ENCODE measurements at places on chromosomes 6 and 20.

DNA sequence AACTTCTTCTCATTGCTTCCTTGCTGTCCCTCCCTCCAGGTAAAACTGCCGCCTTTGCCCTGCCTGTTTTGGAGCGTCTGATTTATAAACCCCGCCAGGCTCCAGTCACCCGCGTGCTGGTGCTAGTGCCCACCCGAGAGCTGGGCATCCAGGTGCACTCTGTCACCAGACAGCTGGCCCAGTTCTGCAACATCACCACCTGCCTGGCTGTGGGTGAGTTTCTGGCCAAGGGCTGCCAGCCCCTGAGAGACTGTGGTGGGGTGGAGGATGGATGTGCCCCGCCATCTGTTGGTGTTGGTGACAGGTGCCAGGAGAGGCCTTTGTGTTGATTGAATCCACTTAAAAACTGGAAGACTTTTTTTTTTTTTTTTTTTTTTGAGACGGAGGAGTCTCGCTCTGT, 9.5 kb downstream of the DDX27 start:
- DNase-seq: no peak

GRCh38 chr6:12258591-12259075, 31.5 kb upstream of the EDN1 start:
- DNase-seq: no peak

DNA sequence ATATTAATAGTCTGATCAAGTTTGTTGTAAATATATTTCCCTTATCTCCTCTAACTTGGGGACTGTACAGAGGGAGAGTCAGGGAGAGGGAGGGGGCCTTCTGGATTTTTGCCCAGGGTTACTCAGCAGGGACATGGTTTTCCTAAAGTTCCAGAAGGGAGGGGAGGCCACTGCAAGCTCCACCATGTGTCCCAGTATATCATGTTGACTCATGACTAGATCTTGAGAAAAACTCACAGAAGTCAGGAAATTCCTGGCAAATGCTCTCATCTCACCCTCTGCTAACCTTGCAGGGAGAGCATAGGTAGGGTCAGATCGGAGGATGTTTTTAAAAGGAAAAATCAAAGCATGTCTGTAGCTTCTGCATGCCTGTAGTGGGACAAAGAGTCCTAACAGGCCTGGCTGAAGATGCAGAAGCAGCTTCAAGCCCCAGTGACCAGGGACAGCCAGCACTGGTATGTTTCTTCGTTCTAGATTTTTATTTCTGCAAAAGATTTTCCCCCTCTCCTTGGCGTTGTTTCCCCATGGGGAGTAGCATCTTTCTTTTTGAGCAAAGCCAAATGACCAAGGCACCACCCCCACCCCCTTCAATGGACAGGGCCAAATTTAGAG, 272.9 kb upstream of the SUPT3H start:
- DNase-seq: no peak

- no peak for DNase-seq
Observed at GRCh38 chr6:69427882-69428281, 368.9 kb downstream of the LMBRD1 start.

GRCh38 chr20:22452442-22453011, 131.8 kb downstream of the FOXA2 start:
- no peak for DNase-seq

- peak; percentile 40 for DNase-seq
Observed at GRCh38 chr6:135196739-135197510, 15.8 kb downstream of the MYB start.

GRCh38 chr6:34223381-34223955, 13.2 kb upstream of the HMGA1 start:
- DNase-seq: no peak

- no peak for DNase-seq
Observed at GRCh38 chr20:46282669-46283068, 25.6 kb downstream of the CDH22 start.

GRCh38 chr20:16939051-16939450, 190.9 kb downstream of the OTOR start:
- no peak for DNase-seq

DNA sequence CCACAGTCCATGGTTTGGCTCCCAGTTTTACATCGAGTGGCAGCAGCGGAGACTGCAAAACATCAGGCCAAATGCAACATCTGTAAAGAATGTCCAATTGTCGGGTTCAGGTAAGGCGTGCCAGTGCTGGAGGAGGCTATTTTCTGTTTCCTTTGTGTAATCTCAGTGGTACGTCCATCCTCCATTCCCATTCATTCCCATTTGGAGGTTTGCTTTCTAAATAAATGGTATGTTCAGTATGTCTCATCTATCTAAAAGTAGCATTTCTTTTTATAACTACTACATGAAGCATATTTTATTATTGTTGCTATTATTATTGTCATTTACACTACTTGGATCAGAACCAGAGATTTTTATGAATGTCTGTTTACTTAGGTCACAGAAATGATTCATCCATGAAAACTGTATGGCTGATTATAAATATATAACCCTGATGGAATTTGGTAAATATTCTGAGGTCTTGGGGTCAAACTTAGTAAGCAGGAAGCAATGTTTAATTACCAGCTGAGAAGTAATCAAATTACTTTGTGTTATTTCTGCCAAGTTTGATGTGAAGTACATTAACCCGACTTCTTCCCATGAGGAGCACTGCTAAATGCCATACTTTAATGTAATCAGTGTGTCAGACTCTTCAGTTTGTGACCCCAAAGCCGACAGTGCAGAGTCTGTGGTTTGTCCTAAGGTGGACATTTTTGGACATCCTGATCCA, 512.9 kb downstream of the UTRN start:
- DNase-seq: no peak

DNA sequence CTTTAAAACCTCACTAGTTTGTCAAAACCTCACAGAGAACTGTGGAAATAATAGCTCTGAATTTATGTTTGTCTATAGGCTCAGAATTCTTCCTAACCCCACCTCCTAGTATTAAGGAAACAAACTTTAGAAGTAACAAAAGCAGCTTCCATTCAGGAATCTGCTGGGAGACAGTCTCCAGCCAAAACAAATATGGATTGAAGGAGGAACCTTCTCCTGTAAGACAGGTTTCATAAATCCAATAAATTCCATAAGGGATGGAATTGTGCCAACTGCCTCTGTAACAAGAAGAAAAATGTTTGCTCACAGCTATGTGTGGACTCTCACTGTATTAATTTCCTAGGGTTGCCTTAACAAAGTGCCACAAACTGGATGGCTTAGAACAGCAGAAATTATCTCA, 7.5 kb downstream of the SYCP2 start:
- DNase-seq: no peak

GRCh38 chr6:38259736-38260135, 380.0 kb downstream of the BTBD9 start:
- no peak for DNase-seq

GRCh38 chr6:126821706-126822105, 296.8 kb upstream of the RSPO3 start:
- no peak for DNase-seq

DNA sequence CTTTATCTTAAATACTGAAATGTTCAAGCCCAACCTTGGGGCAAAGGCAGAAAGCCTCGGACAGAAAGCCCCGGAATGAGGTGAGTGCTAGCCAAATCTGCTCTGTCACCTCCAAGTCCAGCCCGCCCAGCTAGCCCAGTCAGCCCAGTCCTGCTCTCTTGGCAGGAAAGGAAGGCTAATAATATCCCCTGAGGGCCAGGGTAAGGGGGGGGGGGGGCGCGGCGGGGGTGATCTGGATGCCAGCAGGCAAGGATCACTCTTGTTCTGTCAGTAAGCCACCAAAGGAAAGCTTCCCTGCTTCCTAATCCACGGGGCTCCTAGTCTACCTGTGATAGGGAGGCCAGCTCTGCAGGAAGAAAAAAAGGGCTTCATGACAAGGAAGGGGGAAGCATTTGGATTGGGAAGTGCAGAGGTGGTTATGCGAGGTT, 1.1 kb downstream of the NDRG3 start:
- DNase-seq: no peak

- DNase-seq: no peak
Observed at GRCh38 chr20:44850272-44850671, 35.2 kb upstream of the YWHAB start.

GRCh38 chr20:4012589-4012988, 2.8 kb downstream of the RNF24 start:
- DNase-seq: no peak

- DNase-seq: no peak
Observed at GRCh38 chr6:31965700-31966099, 6.2 kb downstream of the DXO start.

GRCh38 chr6:124148236-124148957, 344.7 kb downstream of the NKAIN2 start:
- no peak for DNase-seq

GRCh38 chr6:42230345-42231321, 13.0 kb upstream of the MRPS10 start:
- no peak for DNase-seq

GRCh38 chr6:139979021-139979725, 604.7 kb upstream of the CITED2 start:
- no peak for DNase-seq

DNA sequence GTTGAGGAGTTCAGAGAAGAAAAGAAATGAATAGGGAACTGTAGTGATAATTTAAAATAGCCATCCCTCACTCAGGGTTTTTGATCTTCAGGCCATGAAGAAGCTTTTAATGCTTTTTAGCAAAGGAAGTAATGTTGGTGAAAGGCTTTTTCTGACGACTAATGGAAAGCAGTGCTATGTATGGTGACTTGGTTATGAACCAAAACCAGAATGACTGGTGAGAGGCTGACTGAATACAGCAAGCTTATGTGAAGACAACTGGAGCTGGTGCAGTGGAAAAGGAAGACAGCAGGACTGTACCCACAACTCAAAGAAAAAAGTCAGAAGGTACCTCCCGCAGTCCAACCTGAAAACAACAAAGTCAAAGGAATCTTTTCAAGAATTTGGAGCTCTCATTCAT, 118.8 kb downstream of the PRDM1 start:
- no peak for DNase-seq

DNA sequence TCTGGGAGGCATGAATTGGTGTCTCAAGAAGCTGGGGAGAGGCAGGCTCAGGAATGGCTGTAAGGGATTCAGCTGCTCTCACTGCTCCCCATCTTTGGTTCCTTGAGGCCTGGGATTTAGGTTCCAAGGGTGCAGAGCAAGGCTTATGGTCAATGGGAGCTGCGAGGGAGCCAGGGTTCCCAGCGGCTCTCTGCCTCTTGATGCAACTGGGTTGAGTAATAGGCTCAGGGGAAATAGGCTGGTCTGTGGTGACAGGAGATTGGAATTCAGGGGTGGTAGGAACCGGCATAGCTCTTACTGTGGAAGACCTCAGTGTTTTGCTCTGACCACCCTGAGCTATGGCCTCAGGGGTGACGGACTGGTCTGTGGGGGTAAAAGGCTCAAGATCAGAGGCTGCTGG, 13.0 kb upstream of the NRM start:
- DNase-seq: no peak

GRCh38 chr6:119484598-119484997, 135.0 kb upstream of the MAN1A1 start:
- no peak for DNase-seq

GRCh38 chr20:19864130-19864529, 106.1 kb downstream of the RIN2 start:
- no peak for DNase-seq

DNA sequence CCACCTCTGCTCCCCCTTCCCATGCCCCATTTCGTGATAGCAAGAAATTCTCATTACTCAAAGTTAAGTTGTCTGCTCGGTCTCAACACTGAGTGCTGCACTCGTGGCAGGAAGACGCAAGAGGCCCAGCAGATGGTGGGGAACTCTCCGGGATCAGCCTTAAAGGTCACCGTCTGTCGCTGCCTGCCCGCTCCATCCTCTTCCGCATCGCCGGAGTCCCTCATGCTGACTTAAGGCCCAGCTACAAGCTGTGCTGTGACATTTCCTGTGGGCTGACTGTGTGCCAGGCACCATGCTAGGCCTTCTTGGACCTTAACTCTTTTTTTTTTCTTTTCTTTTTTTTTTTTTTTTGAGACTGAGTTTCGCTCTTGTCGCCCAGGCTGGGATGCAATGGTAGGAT, 17.8 kb downstream of the GRM4 start:
- no peak for DNase-seq
